ENCODE measurements at places on chromosomes 16 and 17.
A peak's percentile ranks its signal among the peaks of the same experiment; 100 is the strongest.

DNA sequence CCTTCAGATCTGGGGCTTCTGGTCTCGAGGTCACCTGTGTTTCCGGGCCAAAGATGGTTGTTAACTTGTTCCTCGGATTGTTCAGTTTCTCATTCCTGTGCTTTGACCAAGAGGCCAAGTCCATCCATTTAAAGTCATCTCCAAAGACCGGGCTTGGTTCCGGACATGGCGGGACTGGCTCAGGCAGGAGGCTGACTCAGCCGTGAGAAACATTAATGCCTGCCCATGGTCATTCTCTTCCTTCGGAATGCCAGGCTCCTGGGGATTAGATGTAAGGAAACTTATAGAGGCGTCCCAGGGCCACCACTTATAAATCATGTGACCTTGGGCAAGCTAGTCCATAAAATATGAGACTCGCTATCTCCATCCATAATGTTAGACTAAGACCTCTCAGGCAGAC lies 13.6 kb upstream of the NKD1 start:
- no peak for DNase-seq

- DNase-seq, result no peak
Measured at GRCh38 chr17:7136266-7136877, 21.8 kb upstream of the ASGR2 start.

DNA sequence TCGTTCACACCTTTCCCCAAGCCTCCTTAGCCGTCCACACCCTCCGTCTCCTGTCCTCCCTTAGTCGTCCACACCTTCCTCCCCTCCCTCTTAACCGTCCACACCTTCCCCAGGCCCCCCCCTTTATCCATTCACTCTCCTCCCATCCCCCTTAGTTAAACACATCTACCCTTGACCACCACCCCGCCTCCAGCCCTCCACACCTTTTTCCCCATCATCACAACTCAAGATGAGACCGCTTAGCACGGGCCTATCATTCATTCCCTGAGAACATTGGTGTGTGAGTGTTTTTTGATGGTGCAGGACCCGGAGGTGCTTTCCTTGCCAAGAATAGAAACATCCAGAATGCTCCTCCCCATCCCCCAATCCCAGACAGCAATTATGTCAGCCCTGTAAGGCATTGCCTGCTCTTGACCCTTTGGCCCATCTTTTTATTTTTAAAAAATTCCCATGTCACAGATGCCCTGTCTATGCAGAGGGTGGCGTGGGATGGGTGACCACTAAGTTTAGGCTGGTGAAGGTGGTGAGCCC lies 1.4 kb downstream of the TENT4B start:
- DNase-seq, result no peak

DNA sequence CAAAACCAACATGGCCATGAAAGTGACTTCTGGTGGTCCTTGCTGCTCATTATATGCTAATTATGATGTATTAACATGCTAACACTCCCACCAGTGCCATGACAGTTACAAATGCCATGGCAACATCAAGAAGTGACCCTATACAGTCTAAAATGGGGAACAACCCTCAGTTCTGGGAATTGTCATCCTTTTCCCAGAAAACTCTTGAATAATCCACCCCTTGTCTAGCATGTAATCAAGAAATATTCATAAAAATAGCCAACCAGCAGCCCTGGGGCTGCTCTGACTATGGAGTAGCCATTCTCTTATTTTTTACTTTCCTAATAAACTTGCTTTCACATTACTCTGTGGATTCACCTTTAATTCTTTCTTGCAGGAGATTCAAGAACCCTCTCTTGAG lies 35.9 kb downstream of the DNAJA2 start:
- no peak for DNase-seq

GRCh38 chr16:11907160-11907970 lies 8.4 kb downstream of the GSPT1 start:
- no peak for DNase-seq

GRCh38 chr16:24482681-24483202 lies 56.6 kb upstream of the RBBP6 start:
- no peak for DNase-seq

GRCh38 chr17:61007980-61008379 lies 330.3 kb downstream of the BCAS3 start:
- no peak for DNase-seq

- DNase-seq, result no peak
Measured at GRCh38 chr17:44217738-44218343, 1.6 kb downstream of the UBTF start.

GRCh38 chr16:68396481-68396880 lies 51.8 kb downstream of the SMPD3 start:
- no peak for DNase-seq

- no peak for DNase-seq
Measured at GRCh38 chr16:77647726-77648125, 74.6 kb upstream of the NUDT7 start.

DNA sequence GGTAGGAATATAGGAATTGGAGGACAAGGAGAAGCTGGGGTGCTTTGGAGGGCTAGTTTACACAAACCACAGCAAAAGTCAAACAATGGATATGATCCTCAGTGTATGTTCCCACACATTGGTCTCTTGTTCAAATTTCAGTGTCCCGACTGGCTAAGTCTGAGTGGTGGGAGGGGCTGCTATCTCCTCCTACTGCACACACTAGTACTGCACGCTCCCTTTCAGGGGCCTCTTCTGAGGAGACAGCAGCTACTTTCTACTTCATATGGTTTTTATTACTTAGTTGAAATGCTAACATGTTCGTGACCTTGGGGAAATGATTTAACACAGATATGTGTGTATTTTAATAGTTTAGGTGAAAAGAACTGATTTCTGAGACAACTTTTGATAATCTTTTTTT lies 18.8 kb upstream of the KRT10 start:
- no peak for DNase-seq

- peak; percentile 60 for DNase-seq
Measured at GRCh38 chr17:77528516-77529327, 388.0 kb downstream of the SEC14L1 start.

All from D721Med (cell line).